ENCODE measurements at places on chromosomes 13 and 19.

GRCh38 chr13:50153401-50153800, 138.2 kb downstream of the KCNRG start:
- DNase-seq: no peak

DNA sequence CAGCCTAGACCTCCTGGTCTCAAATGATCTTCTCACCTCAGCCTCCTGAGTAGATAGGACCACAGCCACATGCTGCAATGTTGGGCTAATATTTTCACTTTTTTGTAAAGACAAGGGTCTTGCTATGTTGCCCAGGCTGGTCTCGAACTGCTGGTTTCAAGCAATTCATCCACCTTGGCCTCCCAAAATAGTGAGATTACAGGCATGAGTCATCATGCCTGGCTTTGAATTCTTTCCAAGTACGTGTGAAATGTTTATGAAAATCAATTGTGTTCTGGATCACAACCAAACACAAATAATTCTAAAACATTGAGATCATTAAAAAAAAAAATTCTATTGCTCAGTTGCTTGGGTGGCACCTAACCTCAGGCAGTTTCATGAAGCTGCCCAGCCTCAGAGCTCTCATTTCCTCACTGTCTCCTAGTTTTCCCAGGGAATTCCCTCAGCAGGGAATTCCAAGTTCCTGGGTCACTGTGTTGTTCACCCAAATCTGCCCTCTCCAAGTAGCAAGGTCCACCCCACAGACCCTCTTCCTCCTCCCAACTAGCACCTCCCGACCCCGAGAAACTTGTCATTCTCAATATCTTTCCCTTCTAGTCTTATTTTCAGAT, 44.8 kb downstream of the ING1 start:
- no peak for DNase-seq

DNA sequence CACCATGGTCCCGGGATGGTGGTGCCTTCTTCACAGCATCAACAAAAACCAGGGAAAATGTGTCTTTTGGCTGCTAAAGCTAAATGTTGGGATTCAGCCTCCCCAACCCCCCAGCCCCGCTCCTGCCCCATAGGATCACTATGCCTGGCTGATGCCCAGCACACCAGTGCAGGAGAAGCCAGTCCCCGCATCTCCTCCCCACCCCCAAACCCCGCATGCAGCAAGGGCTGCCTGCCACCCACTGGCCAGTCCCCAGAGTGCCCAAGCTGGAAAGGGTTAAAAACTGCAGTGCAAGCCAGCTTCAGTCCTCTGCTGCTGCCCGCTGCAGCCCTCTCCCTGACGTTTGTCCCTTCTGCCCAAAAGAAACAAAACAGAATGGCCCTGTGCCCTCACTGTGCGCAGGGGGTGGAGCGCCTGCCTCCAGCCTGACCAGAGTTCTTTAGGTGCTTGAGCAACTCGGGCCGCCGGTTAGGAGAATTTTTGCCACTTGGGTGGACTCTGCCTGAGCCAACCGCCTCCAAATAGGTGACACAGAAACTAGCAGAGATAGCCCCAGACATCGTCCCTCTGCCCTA, 3.7 kb downstream of the CALM3 start:
- DNase-seq: no peak

DNA sequence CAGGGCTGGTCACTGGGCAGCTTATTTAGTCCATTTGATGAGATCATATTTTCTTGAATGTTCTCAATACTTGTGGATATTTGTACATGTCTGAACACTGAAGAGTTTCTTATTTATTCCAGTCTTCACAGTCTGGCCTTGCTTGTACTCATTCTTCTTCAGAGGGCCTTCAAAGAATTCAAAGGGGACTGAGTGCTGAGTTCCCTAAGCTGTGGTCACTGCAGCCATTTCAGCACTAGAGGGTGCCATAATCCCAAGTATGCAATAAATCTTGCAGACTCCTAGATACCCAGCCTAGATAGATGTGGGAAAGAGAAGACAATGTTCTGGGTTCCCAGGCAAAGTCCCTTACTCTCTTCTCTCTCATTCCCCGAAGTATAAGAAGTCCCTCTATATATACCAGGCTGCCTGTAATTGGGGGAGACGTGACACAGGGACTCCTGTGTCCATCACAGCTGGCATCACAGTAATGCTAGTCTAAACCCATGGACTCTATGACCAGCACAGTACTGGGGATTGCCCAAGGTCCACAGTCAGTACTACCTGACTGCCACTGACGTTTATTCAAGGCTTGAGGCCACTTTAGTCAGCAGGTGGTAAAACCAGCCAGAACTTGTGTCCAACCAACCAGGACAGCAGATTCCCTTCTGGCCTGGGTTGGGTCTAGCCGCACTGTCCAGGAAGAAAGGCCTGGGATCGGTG, 8.9 kb upstream of the VN1R1 start:
- peak; percentile 77 for DNase-seq

GRCh38 chr13:77374786-77375185, 47.9 kb upstream of the MYCBP2 start:
- no peak for DNase-seq

Data from hematopoietic multipotent progenitor cell treated with erythropoietin and hydrocortisone succinate and interleukin-3 and kit ligand, for 8 days (in vitro differentiated cells).